ENCODE measurements at places on chromosomes 2 and 18. TPM values are rescaled to one million over a fixed set of nuclear protein-coding genes. Genes with fewer than 3 reads are reported as not detected.

The GPR45 gene
- not detected for total RNA-seq

The ITPRIPL1 gene
- 4.6 TPM for total RNA-seq

The PLGLB2 gene
- total RNA-seq: 1.7 TPM

The LRRC30 gene
- total RNA-seq: not detected

The ASPRV1 gene
- total RNA-seq: 0.33 TPM

- no peak for DNase-seq
Observed at GRCh38 chr2:24635181-24635580, 144.1 kb downstream of the NCOA1 start.

DNA sequence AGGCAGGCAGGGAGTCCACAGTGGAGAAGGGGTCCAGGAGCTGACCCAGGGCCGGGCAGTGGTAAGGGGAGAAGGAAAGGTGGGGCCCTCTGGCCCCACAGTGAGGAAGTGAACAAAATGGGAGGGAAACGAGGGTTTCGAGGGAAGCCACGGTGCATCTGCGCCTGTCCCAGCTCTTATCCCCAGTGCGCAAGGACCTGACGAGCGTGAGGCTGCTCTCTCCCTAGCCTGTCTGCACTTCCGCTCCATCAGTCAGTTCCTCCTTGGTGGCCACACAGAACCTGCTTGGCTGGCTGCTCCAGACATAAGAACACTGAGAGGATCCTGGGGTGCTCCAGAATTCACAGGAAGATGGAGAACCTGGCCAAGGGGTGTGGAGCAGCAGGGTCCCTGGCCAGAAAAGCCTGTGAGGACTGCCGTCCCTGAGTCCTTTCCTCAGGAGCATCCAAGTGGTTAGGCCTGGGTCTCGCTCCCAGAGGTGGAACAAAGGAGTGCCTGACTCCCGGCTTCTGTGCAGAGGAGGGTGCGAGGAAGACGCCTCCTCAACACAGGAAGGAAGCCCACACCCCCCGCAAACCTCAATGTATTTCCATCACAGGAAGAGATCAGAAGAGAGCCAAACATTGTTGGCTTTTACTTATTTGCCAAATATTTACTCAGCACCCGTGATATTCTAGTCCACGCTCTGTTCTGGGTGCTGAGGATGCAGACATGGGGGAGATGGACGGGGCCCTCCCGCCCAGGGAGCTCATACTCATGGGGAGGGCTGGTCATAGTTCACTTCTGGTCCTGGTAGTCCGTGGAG, 43.7 kb upstream of the SEMA4C start:
- DNase-seq: no peak

- no peak for DNase-seq
Observed at GRCh38 chr18:36594621-36595020, 234.2 kb downstream of the TPGS2 start.

DNA sequence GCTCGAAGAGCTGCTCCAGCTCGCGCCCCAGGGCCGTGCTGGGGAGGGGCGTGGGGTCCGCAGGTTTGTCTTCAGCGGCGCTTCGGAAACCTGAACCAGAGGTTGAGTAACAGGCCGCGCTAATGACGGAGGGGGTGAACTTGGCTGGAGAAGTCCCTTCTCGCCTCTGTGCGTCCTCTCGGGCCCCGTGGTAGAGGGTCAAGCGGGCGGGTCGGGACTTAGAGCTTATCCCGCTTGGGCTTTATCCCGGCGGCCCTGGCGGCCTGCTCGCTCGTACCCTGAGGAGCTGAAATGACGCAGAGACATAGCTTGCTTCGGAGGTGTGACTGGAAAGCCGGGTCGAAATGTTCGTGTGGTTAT, 479 bp downstream of the RNMT start:
- DNase-seq: no peak

DNA sequence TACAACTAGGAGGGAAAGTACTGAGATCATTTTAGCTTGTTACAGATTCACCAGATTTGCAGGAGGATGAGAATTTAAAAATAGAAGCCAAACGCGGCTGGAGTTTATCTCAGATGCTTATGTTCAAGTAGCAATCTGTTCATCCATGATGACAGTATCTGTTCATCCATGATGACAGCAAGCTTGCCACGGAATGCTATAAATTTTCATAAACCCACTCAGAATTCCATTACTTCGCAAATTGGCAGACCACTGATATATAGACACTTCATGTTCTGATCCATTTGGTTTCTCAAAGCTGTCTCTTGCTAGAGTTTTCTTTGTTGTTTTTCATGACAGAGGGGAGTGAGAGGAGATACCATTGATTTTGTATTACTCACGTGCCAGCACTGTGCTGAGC, 84.2 kb downstream of the GAREM1 start:
- DNase-seq: no peak

DNA sequence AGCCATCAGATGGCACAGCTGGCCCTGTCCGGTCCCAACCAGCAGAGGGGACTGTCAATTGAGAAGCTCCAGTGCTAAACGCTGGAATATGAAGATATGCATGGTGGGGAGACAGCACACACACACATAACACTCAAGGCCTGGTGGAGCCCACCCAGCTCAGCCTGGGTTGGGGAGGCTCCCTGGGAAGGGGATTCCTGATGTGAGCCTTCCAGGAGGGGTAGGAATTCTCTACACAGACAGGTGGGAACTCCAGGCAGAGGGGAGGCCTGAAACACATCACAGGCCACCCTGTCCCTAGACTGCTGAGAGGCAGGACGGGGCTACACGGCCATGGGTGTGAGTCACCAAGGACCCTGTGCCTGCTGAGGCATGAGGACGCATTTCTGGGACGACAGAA, 49.4 kb upstream of the SH3RF3 start:
- DNase-seq: no peak

DNA sequence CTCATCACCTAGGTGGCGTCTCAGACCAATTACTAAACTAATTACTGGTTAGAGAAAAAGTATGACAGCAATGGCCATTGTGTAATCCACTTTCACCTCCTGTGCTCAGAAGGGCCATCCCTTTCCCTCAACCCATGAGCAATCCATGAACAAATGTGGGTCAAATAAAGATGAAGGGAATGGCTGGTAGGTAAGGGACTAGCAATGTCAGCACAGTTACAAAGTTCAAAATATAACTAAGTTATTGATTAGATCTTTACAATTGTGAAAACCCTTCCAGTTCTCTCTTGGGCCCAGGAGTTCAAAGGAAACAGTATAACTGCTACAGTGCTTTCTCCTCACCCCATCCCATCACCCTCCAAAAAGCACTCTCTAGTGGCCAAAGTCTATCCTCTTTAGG, 98.3 kb downstream of the DTNA start:
- no peak for DNase-seq

DNA sequence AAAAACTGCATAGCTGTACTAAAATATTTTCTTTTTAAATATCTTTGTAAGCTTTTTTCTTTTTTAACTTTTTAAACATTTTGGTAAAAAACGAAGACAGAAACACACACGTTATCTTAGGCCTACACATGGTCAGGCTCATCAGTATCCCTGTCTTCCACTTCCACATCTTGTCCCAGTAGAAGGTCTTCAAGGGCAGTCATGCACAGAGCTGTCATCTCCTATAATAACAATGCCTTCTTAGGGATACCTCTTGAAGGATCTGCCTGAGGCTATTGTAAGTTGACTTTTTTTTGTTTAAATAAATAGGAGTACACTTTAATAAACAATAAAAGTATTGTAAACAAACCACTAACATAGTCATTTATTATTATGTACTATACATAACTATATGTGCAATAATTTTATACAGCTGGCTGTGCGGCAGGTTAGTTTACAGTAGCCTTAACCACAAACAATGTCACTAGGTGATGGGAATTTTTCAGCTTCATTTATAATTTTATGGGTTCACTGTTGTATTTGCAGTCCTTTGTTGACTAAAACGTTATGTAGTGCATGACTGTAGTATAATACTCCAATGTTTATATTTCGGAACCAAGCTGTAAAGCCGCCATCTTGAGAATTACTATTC, 124.4 kb downstream of the MAP4K4 start:
- no peak for DNase-seq

- DNase-seq: no peak
Observed at GRCh38 chr2:205733648-205734047, 51.3 kb downstream of the NRP2 start.

DNA sequence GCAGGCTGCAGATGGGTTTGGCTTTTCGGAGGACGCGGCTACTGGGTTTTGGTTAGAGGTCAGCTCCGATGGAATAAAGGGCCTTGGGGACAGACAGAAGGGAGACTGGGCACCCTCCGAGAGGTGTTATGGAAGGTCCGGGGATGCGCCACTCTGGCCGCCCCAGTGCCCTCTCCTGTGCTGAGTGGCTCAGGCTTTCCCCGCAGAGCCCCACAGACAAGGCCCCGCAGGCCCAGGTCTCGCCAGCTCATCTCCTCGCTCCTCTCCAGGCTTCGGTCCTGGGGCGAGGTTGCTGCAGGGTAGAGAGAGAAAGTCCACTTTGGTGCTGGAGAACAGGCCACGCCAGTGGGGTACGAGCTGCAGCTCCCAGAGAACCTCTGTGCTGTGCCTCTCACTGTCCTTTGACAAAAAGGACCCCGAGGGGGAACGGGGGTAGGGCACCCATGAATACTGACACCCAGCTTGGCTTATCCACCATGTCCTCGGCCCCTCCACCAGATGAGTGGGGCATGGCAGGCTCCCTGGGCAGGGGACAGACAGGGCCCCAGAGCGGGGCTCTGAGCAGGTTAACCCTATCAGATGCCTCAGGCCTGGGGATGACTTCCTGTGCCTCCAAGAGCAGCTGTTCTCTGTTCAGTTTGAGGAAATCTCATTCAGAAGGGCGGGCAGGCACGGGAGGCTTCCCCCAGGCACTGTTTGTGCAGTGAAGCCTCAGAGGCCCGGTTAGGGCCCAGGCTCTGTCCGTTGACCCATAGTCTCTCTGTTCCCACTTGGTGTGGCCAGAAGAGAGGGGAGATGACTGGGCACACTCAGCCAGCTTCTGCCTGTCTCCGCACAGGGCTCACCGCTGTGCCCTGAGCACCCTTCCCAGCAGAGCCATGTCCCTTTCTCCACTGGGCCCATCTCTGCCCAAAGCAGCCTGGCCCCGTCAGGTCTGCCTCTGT, 15.7 kb upstream of the CNNM3 start:
- DNase-seq: no peak

DNA sequence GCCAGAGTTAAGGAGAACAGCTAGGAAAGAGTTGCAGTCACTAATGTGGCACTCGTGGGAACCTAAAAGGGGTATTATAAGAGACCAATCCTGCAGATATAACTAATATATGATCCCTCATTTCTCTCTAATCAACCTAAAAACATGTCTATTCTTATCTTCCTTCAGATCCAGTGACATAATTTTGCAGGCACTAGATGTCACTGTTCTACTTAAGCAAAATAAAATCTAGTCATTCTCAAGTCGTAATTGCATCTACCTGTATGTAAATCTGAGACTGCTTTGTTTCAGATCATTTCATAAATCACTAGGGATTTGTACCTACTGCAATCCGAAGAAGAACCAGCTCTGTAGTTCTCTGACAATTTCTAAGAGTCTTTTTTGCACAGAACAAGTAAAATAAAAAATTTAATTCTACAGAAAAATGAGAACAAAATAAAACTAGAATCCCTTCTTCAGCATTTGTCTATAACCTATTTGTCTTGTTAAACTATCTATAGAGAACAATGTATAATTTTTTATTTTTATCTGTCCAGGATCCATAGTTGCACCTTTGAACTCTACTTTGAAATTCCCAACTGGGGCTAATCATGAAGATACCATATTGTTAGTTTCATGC, 56.5 kb upstream of the ERBB4 start:
- peak; percentile 47 for DNase-seq

DNA sequence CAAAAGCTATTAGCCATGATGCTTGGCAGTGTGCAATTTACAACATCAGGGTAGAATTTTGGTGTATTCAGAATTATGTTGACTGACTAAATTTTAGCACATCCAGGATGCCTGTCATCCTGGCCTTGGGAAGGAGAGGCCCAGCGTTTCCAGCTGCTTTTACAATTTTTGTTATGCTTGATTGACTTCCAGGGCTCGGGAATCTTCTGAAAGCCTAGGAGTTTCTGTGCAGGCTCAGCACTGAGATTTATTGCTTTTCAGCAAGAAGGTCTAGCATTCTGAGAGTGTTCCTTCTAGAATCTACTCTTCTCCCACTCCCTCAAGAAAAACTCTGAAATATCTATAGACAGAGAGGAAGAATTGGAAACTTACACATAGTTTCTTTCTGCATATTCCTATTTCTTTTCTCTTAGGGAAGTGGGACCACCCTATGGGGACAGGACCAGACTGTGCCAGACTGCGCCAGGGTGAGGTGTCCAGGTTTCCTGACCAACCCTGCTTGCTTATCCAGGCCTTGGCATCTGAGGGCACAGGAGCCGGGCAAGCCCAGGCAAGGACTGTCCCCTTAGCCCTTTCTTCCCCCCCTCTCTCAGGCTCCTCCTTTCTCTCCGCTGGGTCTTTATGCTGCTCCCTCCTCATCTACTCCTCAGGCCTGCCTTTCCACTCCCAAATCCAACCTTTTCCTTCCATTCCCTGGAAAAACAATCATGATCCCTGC, 26.9 kb downstream of the MAIP1 start:
- no peak for DNase-seq

DNA sequence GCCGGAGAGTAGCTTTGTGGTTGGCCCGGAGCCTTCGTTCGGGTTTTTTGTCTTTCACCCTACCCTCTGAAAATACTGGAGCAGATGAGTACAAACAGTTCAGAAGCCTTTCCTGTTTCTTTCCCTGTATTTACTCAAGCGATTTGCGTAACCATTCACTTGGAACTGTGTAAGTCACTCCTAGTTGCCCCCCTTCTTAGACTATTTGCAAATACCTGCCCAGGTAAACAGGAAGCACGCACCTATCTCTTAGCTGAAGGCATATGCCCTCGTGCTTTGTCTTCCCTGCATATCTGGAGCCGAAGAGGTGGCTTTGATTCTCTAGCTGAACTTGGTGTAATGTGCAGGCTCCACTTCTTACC, 1.4 kb downstream of the KCNS3 start:
- DNase-seq: no peak

DNA sequence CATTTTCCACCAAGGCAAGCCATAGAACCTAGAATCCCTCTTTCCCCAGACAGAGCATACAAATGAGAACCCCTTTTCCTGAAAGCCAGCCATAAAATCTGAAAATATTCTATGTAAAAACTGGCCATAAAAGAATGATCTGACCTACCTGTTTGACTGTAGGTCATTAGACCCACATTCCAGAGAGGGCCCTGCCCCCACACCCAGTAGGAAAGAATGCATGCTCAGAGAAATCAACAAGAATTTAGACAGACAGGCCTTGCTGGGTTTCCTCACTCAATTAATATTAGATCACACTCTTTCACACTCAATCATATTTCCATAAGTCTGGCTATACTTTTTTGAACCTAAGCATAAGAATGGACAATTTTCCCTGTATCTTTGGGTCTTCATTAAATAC, 929.5 kb downstream of the ERBB4 start:
- no peak for DNase-seq

DNA sequence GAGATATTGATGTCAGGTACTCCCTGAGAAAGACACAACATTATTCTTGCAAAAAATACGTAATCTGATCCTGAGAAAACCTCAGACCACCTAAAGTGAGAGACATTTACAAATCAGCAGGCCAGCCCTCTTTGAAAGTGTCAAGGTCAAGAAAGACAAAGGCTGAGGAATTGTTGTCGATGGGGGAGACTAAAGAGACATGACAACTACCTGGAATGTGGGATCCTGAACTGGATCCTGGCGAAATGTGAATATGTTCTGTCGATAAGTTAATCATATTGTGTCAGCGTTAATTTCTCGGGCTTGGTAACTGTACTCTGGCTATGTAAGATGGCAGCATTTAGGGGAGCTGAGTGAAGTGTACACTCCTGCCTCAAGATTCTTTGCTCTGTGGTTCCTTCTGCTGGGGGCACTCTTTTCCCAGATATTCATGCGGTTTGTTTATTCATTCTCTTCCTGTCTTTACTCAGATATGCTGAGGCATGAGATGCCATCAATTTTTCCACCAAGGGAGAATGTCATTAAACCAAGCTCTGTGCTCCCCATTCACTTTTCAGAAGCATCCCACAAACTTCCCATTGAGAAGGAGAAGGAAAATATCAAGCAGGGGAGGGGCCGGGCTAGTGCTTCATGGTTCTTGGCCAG, 154.9 kb downstream of the CAPN13 start:
- DNase-seq: no peak
